ENCODE measurements at places on chromosomes 1 and 21. TPM values are rescaled to one million over a fixed set of nuclear protein-coding genes. Genes with fewer than 3 reads are reported as not detected.

EIF4G3 gene
- 67.5 TPM for total RNA-seq

LSM10 gene
- 59.5 TPM for total RNA-seq

DNA sequence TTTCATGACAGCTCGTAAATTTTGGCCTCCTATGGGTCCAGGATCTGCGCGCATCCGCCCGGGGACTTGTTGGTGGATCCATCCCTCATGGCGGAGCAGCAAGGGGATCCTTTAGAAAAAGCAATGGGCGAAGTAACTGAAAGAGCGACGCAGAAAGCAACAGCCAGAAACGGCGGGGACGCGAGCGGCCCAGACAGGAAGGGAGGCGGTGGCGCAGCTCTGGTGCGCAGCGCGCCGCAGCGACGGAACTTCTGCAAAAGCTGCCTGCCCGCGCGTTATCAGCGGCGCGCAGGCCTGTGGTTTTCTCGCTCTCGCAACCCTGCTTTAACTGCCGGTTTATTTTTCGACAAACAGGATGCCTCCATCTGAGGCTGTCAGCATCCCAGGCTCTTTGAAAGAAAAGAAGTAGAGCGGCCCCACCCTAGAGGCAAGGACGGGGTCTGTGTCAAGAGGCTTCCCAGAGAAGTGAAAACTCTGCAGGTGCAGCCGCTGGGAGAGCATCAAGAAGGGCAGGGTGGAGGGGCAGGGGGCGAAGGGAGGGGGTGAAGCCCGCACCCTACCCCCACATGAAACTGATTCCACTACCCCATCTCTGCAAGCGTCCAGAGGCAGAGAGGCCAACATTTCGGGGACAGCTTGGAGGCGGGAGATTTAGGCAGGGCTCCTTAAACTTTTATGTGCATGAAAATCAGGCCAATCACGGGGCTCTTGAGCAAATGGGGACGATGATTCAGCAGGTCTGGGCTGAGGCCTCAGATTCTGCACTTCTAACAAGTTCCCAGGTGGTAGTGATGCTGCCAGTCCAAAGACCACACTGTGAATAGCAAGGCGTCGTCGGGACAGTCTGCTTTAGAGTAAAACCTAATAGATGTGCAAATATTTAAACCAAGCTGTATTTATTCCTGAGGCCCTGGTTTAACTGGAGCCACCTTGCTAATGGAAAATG is 22.2 kb downstream of the RUNX1 start:
- H3K4me3 ChIP-seq = peak overlapping the region; percentile 10
- peaks cover 6% of the 10 kb centered on the region for H3K4me1 ChIP-seq
- peaks cover 9% of the 10 kb centered on the region for H3K27me3 ChIP-seq
- H3K36me3 ChIP-seq = no peaks in the 10 kb centered on the region
- peak; percentile 71 for DNase-seq

MORN1 gene
- total RNA-seq = 9.1 TPM

DNA sequence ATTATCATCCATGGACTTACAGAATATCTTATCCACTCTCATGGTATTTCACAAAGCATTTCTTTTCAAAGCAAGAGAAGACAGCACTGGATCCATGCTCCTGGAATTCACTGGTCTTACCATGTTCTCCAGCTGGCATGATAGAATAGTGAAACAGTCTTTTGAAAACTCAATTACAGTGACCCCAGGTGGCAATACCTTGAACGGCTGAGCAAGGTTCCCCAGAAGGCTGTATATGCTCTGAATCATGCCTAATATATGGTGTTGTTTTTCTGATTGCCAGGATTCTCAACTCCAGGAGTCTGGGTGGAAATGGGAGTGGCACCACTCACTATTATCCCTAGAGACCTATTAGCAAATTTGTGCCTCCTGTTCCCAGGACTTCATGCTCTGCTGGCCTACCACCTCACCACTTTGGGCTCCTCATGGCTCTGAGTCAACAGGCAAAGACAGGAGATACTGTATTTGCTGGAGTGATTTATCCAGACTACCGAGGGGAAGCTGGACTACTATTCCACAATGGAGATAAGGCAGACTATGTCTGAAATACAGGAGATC is 87.6 kb downstream of the CATSPERE start:
- H3K4me1 ChIP-seq = no peaks in the 10 kb centered on the region
- DNase-seq = no peak
- H3K36me3 ChIP-seq = no peaks in the 10 kb centered on the region
- H3K27me3 ChIP-seq = no peaks in the 10 kb centered on the region

TEX38 gene
- not detected for total RNA-seq

DNA sequence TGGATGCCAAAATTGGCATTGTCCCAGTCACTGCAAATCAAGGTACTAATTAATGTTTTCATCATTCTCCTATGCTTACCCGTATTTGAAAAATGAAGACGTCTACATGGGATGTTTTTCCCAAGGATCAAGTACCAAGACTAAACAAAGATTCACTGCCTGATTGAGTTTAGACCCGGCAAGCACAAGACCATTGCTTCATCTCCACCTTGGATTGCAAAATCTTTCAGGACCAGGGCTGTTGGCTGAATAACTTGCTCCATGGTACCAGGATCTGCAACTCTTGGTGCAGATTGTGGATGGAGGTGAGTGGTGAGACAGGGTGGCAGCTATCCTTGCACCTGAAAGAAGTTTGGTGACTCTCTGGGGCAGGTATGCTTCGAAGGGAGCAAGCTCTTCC is 122.5 kb upstream of the ETS2 start:
- no peaks in the 10 kb centered on the region for H3K27me3 ChIP-seq
- no peak overlapping the region for H3K4me3 ChIP-seq
- no peaks in the 10 kb centered on the region for H3K36me3 ChIP-seq

NKAIN1 gene
- total RNA-seq = 59.1 TPM

DNA sequence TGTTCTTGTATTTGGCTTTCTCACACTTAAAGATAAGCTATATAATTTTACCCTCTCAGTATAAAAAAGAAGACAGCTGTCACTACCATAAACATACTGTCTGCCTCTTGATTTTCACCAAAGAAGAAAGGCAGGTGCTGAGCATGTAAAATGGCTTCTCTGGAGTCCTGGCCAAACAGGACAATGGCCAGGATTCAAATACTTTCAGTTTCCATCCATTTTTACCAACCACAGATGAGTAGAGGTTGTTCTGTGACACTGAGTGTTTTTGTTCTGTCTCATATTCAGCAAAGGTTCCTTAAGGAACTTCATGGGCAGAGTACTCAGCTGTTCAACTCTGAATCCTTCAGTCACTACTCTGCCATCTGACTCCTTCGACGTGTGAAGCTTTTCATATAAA is 29.4 kb upstream of the RAB3GAP2 start:
- H3K27me3 ChIP-seq = no peaks in the 10 kb centered on the region
- 0 out of 2 replicates have a peak, but pooled peaks cover 2% of the 10 kb centered on the region for H3K36me3 ChIP-seq
- no peak overlapping the region for H3K27ac ChIP-seq
- no peak overlapping the region for H3K4me3 ChIP-seq

GRCh38 chr1:170664093-170664827 is at the start of gene PRRX1:
TSS of gene PRRX1 (plus strand) at chr1:170664131. CDS start at chr1:170664219, 88 bp downstream.
- H3K36me3 ChIP-seq = no peaks in the 10 kb centered on the region
- peak within 1 kb of the TSS; percentile 40 for H3K4me3 ChIP-seq
- H3K27ac ChIP-seq = no peak within 1 kb of the TSS
- DNase-seq = peak; percentile 80

DNA sequence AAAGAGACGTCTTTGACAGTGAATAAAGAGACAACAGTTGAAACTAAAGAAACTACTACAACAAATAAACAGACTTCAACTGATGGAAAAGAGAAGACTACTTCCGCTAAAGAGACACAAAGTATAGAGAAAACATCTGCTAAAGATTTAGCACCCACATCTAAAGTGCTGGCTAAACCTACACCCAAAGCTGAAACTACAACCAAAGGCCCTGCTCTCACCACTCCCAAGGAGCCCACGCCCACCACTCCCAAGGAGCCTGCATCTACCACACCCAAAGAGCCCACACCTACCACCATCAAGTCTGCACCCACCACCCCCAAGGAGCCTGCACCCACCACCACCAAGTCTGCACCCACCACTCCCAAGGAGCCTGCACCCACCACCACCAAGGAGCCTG is 68.5 kb downstream of the TPR start:
- H3K4me3 ChIP-seq = no peak overlapping the region
- H3K4me1 ChIP-seq = no peaks in the 10 kb centered on the region
- no peaks in the 10 kb centered on the region for H3K27me3 ChIP-seq

PPP2R5A gene
- total RNA-seq = 36.8 TPM

DNA sequence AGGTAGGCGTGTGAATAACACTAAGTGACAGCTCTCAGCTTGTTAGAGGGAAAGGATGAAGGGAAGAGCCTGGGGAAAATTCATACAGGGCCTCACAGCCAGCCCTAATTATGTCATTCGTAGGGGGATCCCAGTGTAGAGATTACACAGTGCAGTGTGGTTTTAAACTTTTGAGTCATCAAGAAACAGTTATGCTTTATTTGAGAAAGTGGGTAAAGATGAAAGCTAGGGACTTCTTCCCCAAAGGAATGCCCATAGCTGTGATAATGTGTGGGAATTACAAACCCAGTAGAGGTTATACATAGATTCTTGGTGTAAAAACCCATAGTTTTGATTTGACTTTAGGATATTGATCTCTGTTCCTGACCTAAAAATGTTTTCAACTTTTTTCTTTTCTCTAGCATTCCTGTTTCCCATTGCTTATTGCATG is 1.9 kb downstream of the TTF2 start:
- H3K27ac ChIP-seq = no peak overlapping the region
- no peak for DNase-seq
- H3K4me3 ChIP-seq = no peak overlapping the region
- no peaks in the 10 kb centered on the region for H3K4me1 ChIP-seq
- H3K27me3 ChIP-seq = no peaks in the 10 kb centered on the region
- H3K36me3 ChIP-seq = peaks cover 25% of the 10 kb centered on the region

DNA sequence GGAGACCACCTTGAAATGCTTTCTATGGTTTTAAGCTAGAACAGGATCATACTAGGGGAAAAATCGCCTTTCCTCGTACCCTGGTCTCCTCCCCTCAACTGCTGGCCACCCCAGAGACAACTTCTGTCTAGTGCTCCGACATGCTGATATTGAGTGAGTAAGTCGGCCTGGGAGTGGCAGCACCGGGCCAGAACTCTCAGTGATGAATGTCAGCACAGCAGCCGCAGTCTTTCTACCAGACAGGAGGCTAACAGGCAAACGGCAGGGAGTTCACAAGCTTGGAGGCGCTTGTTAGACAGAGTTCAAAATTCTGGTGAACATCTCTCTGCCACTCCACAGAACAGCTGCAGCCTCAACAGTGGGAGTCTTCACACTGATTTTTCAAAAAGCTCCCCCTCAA is 716.9 kb downstream of the ADGRL2 start:
- H3K4me1 ChIP-seq = no peaks in the 10 kb centered on the region
- no peak overlapping the region for H3K27ac ChIP-seq
- H3K27me3 ChIP-seq = no peaks in the 10 kb centered on the region
- DNase-seq = peak; percentile 25
- no peaks in the 10 kb centered on the region for H3K36me3 ChIP-seq

NTMT2 gene
- 0.67 TPM for total RNA-seq

GRCh38 chr1:62870148-62870547 is 86.2 kb downstream of the ATG4C start:
- DNase-seq = no peak
- H3K4me1 ChIP-seq = no peaks in the 10 kb centered on the region
- H3K4me3 ChIP-seq = no peak overlapping the region
- H3K27me3 ChIP-seq = no peaks in the 10 kb centered on the region
- no peak overlapping the region for H3K27ac ChIP-seq
- H3K36me3 ChIP-seq = no peaks in the 10 kb centered on the region

CLCNKB gene
- total RNA-seq = 1.4 TPM

DNA sequence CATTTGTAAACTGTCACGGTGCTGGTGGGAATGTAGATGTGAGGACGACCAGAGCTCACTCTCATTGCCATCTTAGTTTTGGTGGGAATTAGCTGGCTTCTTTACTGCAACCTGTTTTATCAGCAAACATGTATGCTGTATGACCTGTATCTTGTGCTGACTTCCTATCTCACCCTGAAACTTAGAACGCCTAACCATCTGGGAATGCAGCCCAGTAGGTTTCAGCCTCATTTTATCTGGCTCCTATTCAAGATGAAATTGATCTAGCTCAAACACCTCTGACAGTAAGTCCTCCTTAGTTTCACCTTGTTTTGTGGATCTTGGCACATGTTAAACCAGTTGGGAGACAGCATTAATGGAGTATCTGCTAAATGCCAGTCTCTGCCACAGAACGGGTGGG is 174.6 kb downstream of the HLX start:
- no peak overlapping the region for H3K4me3 ChIP-seq
- no peaks in the 10 kb centered on the region for H3K4me1 ChIP-seq
- no peaks in the 10 kb centered on the region for H3K27me3 ChIP-seq
- no peak for DNase-seq
- no peaks in the 10 kb centered on the region for H3K36me3 ChIP-seq

DNA sequence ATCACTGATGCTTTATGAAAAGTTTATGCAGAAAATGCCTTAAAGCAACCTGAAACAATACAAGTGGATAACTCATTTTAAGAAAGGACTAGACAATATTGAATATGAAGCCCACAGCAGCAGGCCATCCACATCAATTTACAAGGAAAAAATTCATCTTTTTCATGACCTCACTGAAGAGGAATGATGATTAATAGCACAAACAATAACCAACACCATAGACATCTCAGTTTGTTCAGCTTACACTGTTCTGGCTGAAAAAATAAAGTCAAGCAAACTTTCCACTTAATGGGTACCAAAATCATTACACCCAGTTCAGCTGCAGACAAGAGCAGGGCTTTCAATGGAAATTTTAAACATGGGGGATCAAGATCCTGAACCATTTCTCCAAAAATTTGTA is 380.6 kb upstream of the NEGR1 start:
- no peak overlapping the region for H3K4me3 ChIP-seq
- H3K4me1 ChIP-seq = no peaks in the 10 kb centered on the region
- H3K27me3 ChIP-seq = no peaks in the 10 kb centered on the region
- H3K27ac ChIP-seq = no peak overlapping the region
- no peak for DNase-seq
- H3K36me3 ChIP-seq = no peaks in the 10 kb centered on the region

- H3K36me3 ChIP-seq = peaks cover 36% of the 10 kb centered on the region
- no peak for DNase-seq
- H3K4me3 ChIP-seq = no peak overlapping the region
- no peak overlapping the region for H3K27ac ChIP-seq
- no peaks in the 10 kb centered on the region for H3K4me1 ChIP-seq
Observed at GRCh38 chr1:11198851-11199594, 9.9 kb downstream of the ANGPTL7 start.

DNA sequence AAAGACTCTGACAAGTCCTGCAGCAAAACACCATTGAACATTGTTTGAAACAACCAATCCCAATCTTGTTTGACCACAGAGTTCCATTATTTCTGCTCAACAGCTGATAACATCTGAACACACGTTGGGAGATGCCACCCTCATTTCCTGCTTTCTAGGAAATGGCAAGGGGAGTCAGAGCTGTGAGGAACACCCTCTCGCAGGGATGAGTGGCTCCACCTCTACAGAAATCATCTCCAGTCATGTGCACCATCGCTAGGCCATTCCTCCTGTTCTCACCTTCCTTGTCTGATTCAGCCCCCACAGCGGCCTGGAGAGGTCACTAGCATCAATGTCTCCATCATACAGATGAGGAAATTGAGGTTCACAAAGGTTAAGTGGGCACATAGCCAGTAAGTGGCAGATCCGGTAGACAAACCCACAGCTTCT is 22.4 kb upstream of the RUNX3 start:
- no peaks in the 10 kb centered on the region for H3K27me3 ChIP-seq
- no peak for DNase-seq
- H3K4me1 ChIP-seq = peaks cover 21% of the 10 kb centered on the region
- H3K4me3 ChIP-seq = no peak overlapping the region
- no peak overlapping the region for H3K27ac ChIP-seq

GRCh38 chr1:50959303-50959912 is 659 bp downstream of the FAF1 start:
- no peaks in the 10 kb centered on the region for H3K4me1 ChIP-seq

GRCh38 chr1:25355841-25356395 is 17.8 kb downstream of the TMEM50A start:
- peaks cover 51% of the 10 kb centered on the region for H3K36me3 ChIP-seq
- H3K4me3 ChIP-seq = no peak overlapping the region
- H3K4me1 ChIP-seq = no peaks in the 10 kb centered on the region
- DNase-seq = no peak
- H3K27ac ChIP-seq = no peak overlapping the region

HSD3B1 gene
- total RNA-seq = not detected

MAP3K21 gene
- total RNA-seq = 21.3 TPM

Data from H1 (cell line).